CD4-positive, alpha-beta T cell treated with Interferon alpha-2 for 1 hour (primary cell): ENCODE measurements at places on chromosomes 11 and 22.
A peak's percentile ranks its signal among the peaks of the same experiment; 100 is the strongest.

DNA sequence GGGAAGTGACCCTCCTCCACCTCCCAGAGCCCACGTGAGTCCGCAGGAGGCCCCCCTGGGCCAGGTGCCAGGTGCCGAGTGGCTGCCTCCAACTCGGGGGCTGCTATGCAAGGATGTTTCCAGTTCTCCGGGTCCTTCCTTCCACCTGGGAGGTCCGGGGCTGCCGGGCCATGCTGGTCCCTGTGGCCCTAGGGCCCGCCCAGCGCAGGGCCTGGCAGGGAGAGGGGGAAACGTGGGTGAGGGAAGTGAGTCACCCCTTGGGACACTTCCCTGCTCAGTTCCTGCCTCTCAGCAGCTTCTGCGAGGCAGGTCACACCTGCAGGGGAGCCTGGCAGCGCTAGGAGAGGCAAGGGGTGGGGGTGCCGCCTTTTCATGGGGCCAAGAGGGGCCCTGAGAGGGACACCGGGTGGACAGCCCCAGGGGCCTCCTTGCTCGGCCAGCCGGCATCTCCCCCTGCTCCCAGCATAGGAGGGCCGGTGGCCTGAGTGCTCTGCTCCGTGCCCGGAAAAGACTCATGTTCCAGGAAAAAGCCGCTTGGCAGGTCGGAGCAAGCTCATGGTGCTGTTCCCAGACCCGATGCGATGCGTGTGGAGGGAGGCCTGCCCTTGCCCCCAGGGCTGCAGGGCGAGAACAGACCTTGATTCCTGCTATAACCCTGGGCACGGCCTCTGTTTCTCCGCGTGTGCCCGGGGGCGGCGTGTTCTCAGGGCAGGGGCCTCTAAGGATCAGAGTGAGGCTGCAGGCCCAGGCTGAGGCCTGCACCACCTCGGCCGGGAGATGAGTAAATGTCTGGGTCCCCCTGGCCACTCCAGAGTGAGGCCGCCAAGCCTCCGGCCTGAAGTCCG lies 30.3 kb upstream of the WNT7B start:
- peak; percentile 34 for DNase-seq

DNA sequence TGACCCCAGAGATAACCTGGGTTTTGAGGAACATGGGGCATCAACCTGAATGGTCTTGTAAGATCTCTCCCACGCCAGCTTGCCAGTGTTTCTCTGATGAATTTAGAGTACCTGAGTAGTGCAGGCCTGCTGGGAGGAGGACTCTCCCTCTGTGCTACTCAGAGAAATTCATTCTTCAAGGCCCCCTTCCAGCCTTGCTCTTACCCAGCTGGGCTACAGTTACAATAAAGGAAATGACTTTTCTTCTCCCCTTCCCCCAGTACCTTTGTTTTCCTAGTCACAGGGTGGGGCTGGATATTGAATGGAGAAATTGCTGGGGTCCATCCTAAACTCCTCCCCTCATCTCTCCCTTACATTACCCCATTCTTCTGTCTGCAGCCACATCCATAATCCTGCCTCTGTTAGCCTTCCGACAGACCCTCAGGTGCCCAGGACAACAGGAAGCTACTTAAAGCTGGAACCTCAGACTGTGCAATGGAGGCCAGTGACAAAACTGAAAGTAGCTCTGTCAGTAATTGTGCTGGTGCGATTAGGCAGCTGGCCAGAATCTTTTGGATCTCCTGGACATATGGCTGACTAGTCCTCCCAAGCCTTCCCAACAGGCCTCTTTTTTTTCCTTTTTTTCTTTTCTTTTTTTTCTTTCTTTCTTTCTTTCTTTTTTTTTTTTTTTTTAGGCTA lies 17.4 kb downstream of the LIMK2 start:
- DNase-seq = peak; percentile 30

DNA sequence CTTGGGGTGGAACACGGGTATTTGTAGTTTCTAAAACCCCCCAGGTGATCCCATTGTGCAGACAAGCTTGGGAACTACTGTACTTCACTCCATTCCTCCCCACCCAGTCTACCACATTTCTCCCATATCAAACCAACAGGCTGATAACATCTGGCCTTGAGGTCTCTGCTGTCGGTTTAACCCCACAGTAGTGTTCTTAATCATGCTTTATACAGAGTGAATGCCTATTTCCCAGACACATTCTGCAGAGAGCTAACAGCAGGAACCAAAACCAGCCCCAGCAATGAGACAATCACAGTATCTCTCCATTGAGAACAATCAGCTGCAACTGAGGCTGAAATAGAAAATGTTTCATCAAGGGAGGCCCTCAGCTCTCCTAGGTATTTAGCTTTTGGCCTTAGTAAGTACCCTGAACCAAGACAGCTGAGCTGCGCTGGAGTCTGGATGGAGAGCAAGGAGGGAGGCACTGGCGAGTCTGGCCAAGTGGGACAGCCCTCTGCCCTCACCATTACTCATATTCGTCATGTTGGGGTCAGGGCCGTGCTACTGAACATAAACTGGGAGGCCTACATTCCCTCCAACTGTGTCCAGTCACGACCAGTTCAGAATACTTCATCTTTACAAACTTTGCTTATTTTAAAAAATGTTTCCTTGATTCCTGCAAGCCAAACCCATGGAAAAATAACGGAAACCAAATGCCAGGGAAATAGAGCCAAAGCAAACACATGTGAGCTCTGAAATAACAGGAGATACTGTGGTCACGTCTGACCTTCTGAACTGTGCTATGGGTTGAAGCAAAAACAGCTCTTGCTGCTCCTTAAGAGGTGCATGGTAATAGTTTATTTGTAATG lies 81.0 kb downstream of the CCDC34 start:
- DNase-seq = no peak

DNA sequence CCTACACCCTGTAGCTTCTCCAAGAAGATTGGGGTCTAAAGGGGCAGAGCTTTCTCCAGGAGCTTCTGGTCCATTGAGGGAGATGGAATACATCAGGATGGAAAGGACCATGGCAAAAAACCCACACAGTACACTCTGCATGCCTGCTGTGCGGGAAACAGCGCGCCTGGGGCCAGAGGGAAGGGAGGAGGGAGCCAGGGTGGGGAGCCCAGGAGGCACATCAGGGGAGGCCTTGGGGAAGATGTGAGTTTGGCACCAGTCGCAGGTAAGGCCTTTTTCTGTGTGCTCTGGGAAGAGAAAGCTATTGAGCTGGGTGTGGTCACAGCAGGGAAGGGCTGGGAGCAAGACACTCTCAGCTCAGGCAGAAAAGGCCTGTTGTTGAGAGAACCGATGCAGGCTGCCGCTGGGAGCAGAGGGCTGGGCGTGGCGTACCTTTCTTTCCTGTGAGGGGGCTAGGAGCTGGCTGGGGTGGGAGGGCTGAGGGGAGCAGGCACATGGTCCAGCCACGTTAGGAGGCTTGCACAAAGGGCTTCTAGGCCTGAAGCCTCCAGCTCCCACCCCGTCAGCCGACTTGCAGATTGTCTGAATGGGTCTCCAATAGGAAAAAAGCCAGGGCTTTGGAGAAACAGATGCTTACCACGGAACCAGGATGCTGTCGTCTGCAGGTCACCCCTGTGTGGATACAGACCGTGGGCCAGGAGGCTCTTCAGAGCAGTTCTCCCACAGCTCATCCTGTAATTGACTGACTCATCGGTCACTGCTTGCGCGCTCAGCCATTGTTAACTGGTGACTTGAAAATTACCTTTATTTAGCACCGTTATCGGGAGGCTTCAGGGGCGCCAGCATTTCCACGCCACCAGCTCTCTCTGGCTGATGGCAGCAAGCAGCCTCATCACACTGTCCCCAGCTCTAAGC lies 237.3 kb downstream of the ST3GAL4 start:
- no peak for DNase-seq

- no peak for DNase-seq
Observed at GRCh38 chr11:40227730-40228129, 1231.7 kb downstream of the LRRC4C start.

DNA sequence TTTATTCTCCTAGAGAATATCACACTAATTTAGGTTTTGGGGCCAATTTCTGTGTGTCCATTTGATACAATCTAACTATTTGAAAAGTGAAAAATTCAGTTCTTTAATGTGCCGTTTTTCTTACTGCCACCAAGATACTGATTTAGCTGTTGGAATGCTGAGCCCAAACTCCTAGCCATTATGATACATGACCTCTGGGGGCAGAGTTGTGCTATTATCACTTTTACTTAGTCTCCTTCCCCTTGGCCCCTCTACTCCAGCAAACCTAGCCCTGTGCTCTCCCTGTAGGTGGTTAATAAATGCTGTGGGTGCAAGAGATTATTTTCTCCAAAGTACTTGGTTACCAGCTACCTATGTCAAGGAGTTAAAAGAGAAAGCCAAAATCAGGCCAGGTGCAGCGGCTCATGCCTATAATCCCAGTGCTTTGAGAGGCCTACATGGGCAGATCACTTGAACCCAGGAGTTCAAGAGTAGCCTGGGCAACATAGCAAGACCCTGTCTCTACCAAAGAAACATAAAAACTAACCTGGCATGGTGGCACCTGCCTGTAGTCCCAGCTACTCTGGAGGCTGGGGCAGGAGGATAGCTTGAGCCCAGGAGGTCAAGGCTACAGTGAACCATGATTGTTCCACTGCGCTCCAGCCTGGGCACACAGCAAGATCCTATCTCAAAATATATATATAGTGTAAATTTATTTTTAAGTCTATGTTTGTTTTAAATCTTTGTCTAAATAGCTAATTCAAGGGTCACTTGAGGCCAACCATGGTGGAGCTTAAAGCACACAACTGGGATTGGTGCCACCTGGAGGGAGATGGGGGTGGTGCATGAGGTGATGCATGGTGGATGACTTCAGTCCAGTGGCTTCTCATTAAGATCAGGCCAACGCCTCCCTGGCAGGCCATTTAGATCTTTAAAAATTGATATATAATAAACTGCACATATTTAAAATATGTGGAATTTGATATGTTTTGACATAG lies 193.2 kb upstream of the PLET1 start:
- peak; percentile 15 for DNase-seq

DNA sequence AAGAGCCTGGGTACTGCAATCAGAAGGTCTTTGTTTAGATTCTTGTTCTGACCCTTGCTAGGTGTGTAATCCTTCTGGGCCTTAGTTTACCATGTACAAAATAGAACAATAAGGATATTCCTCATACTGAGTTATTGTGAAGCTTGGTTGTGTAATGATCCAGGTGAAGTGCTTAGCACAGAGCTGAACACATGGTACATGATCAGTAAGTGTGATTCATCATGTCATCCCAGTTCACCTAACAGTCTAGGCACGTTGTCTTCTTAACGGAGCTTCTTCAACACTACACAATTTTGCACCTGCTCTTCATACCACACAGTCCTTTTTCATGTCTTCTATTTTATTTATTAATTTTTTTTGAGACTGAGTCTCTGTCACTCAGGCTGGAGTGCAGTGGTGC lies 234.3 kb upstream of the TENM4 start:
- no peak for DNase-seq

DNA sequence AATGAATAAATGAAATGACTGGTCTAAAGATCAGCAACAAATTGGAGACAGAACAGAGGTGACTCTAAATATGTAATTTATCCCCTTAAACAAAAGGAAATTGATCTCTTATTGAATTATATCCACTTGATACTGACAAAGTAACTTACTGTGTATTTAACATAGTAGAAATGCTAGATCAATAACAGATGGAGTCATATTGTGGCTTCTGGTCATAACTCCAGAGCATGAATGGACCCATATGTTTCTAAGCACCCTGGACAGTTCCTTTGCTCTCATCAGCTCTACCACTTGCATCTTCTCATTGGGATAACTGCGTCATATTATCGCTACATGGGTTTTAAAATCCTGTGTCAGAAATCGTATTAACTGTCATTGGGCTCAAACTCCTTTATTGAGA lies 222.3 kb downstream of the ETS1 start:
- peak; percentile 44 for DNase-seq

- no peak for DNase-seq
Observed at GRCh38 chr11:130737866-130738431, 178.3 kb downstream of the SNX19 start.

- DNase-seq = no peak
Observed at GRCh38 chr11:91247009-91247735, 977.4 kb upstream of the FAT3 start.

DNA sequence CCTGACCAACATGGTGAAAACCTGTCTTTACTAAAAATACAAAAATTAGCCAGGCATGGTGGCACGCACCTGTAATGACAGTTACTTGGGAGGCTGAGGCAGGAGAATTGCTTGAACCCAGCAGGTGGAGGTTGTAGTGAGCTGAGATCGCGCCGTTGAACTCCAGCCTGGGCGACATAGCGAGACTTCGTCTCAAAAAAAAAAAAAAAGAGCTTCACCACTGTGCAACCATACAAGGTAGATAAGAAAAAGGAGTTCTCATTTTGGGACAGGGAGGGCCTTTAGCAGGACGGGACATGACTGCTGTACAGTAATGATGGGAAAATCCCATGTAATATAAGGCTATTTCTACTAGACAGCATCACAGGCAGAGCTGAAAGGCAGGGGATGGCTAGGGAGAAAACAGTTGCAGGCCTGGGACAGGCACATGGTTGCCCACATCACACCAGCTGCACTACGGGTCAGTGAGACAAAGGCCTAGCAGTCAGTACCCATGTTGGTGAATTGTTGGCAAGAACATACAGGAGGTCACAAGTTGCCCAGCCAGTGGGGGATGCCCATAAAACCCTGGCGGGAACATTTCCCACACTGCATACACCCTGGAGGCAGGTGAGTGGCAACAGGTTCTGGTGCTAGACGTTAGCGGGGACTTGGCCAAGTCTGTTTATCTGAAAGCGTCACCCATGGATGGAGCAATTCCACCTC lies 5.4 kb downstream of the TANGO2 start:
- no peak for DNase-seq
